ENCODE measurements at places on chromosomes 1 and 21.

DNA sequence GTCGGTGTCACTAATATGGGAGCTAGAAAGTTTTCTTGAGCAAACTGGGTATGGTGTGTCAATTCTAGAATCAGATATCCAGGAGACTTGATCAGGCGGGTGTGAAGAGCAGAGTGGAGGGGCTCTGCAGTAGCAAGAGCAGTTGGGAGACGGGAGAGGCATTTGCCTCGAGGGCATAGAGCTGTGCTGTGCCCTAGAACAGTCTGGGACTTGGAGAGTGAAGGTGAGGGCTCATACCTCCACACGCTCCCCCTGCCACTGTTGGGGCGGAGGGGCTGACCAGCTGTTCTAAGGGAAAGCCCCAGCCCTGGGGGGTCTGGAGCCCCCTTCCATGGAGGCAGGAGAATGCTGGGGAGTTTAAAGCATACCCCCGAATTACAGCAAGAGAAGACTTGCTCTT lies 33.8 kb downstream of the SIM2 start:
- DNase-seq = no peak

DNA sequence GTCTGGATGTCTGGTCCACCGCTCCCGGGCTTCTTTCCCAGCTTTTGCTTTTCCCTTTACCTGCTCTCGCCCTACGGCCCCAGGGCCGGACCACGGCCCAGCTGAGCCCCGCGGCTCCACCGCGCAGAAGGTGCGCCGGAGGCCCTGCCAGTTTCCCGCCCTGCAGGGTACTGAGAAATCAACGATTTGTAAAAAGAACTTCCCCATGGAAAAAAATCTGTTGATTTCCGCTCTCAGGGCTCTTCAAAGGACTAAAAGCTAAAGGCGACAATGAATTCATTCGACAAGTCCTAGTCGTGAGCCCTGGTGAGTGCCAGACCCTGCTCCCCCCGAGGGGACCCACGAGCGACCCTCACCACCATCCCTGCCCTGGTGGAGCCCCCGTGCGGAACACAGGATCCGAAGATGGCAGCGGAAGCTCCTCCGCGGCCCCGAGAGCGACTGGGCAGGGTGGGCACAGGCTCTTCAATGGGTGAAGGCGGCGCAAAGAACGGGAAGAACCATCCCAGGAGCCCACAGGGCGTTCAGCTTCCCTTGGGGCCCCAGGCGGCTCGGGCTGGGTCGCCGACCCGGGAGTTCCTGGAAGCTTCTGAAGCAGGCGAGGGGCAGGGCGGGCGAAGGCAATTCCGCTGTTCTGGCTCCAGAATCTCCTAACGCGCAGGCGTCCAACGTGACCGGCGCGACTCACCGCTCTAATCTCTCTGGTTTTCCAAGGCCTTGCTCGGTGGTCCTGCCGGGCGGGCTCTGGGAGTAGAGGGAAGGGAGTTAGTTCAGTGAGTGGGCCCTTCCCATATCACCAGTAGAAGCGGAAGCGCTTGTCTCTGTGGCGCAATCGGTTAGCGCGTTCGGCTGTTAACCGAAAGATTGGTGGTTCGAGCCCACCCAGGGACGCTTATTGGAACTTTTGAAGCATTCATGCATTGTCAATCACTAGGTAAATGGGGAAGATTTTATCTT lies 6.6 kb upstream of the RNU1-2 start:
- DNase-seq = no peak

DNA sequence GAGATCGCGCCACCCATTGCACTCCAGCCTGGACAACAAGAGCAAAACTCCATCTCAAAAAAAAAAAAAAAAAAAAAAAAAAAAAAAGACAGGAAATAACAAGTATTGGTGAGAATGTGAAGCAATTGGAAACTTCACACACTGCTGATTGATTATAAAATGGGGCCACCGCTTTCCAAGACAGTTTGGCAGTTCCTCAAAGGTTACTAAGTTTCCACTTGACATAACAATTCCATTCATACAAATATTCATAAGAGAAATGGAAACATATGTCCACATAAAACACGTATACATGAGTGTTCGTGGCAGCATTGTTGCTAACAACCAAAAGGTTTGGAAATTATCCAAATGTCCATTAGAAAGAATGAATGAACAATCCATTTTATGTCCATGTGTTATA lies 26.3 kb downstream of the USP24 start:
- DNase-seq = no peak

- DNase-seq = peak; percentile 98
Observed at GRCh38 chr1:65419681-65420589, 533 bp upstream of the LEPR start.

DNA sequence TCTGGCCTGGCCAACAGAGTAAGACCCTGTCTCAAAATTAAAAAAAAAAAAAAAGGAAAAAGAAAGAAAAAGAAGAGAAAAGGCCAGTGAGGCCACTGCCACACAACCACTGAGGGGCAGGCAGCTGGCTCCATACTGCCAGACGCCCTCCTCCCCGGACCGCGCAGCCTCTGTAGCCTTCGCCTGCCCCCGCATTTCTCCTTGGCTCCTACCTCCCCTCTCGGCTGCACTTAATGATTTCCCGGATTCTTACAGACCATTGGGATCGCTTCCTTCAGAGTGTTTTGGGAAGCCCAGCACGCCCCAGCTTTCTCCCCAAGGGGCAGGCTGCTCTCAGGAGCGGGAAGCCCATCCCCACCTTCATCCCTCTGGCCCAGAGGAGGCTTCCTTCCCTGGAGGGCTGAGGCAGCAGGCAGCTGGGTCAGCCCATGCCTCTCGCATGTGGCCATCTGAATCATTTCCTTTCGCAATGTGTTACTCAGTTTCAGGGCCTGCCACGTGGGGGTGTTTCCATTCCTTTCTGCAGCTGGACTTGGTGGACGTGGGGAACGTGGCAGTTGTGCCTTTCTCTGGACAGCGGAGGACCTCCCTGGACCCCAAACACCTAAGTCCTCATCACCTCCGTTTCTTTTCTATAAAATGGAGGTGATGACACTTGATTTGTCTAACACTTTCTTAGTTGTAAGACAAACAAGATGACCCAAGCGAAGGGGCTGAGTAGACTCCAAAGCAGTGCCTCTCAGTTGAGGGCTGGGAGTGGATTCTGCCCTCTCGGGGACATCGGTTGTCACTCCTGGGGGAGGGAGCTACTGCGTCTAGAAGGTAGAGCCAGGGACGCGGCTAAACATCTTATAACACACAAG lies 2.3 kb downstream of the SLC2A5 start:
- no peak for DNase-seq

GRCh38 chr1:212452323-212453155 lies 19.8 kb downstream of the NENF start:
- DNase-seq = no peak

DNA sequence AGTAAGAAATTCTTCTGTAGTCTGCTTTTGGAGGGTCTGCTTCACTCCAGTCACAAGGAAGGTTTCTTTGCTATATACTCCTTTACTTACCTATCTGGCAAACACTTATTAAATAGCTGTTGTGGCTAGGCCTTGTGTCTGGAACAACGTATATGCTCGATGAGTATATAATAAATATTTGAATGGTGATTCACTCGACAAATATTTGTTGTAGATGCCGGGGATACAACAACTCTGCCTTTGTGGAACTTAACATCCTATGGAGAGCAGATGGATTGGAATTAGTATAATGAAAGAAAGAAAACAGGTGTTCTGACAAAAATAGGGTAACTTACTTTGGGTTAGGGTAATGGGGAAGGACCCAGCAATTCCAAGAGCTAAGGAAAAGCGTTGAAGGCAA lies 31.1 kb downstream of the KPNA6 start:
- no peak for DNase-seq

DNA sequence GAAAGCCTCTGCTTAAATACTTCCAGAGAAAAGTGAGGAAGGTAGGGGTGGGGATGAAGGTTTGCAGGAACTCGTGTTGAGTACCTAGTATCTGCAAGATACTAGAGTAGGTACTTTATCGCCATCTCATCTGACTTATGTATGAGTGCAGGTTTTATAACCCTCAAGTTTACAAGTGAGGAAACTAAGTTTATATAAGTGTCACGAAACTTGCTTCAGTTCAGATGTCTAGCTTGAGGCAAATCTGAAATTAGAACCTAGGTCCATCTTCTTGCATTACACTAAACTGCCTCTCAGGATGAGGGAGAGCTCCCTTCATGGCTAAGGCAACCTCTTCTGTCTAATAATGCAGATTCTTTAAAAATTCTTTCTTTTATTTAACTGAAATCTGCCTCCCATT lies 43.5 kb downstream of the NFIA start:
- no peak for DNase-seq

DNA sequence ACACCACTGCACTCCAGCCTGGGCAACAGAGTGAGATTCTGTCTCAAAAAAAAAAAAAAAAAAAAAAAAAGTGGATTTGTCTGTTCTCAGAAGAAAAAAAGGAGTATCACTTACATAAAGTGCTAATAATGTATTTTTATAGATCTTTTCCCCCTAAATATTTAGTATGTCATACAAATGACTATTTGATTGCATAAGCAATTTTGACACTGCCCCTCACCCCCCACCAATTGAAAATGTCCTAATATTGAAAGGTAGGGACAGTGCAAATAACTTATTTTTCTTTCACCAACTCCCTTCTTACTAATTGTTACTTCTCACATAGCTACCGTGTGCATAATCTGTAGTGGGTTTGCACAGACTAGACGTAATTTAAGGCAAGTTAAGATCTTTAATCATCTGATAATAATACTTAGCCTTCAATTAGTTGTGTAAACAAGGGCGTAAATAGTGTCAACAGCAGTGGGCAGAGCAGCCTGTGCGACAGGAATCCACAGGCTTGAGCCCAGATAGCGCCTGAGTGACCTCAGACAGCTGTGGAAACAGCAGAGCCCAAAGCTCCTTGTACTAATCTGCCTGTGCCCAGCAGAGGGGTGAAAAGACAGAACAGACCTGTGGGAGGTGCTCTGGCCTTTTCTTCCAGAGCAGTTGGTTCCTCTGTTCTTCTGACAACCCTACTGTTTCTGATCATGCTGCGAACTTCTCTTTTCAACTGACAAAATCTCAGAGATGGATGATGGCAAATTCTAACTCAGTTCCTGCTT lies 4.5 kb upstream of the IER5 start:
- DNase-seq = no peak

GRCh38 chr1:18557621-18558465 lies 72.8 kb upstream of the PAX7 start:
- no peak for DNase-seq

DNA sequence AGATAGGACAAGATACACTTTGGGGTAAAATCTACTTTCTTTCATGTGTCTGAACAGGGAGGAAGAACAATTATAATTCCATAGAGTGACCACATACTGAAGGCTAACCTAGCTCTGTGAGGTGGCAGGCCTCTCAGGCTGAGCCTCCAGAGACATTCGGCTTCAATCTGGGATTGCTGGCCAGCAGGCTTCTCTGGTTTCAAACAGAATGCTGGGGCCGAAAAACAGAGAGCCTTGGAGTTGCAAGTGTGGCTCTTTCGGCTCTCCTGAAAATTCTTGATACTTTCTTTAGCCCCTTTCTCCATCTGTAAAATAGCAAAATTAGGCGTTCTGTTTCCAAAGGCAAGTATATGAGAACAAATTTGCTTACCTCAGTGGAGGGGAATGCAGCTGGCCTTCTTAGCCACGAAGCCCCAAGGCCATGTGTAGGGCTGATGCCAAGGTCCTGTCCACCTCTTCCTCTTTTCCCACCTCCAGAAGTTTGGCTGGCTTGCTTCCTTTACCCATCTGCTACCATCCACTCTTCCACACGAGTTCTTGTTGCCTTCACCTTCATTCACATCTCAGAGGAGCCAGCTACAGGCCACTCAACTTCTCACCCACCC lies 30.0 kb upstream of the UBE2U start:
- no peak for DNase-seq

- DNase-seq = no peak
Observed at GRCh38 chr1:118223426-118223825, 38.4 kb upstream of the SPAG17 start.

- DNase-seq = no peak
Observed at GRCh38 chr1:4256351-4256750, 356.3 kb upstream of the C1orf174 start.

DNA sequence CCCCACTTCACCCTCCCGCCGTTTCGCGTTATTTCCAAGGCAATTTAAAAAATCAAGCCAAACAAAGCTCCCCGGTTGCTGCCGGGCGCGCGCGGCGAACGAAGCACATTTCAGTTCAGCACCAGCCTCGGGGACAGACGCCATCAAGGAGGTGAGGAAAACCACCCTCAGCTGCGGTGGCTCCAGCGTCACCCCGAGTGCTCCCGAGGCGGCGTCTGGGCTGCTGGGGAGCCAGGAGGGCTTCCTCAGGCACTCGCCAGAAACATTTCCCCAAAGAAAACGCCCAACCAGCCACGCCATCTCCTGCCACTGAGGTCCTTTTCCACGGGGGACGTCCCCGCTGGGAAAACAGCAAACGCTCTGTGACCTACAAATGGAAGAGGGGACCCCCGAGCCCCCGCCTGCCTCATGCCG lies 623 bp downstream of the GNG4 start:
- DNase-seq = no peak

GRCh38 chr1:225587310-225587709 lies 65.6 kb downstream of the ENAH start:
- DNase-seq = no peak

GRCh38 chr21:35525443-35525842 lies 476.3 kb upstream of the RUNX1 start:
- no peak for DNase-seq

DNA sequence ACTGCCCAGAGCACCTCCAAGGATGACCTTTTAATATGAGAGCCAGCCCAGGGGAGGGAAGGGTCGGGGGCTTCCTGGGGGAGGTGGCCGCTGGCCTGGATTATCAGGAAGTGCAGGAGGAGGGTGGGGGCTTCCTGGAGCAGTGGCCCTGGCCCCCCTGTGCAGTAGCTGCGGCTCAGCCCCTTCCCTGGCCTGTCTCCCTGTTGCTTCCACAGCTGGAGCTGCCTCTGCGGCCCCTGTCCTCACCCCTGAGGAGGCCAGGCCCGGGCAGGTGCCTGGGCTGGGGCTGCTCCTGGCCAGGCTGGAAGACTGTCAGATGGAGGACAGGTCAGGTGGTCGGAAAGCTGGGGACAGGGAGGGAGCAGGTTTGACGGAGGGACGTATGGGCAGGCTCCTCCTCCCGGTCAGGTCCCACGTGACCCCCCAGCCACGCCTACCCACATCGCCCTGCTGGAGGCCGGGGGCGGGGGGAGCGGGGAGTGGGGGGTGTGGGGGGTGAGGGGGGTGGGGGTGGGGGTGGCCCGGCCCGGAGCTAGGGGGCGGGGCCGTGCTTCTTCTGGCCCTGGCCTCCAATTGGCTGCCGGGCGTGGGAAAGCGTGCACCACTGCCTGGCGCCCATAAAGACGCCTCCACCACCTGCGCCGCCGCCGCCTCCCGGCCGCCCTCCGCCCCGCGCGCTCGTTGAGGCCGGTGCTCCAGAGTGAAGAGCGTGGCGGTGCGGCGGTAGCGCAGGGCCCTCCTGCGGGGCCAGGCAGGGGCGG lies 10.2 kb upstream of the TNFRSF14 start:
- DNase-seq = peak; percentile 81

DNA sequence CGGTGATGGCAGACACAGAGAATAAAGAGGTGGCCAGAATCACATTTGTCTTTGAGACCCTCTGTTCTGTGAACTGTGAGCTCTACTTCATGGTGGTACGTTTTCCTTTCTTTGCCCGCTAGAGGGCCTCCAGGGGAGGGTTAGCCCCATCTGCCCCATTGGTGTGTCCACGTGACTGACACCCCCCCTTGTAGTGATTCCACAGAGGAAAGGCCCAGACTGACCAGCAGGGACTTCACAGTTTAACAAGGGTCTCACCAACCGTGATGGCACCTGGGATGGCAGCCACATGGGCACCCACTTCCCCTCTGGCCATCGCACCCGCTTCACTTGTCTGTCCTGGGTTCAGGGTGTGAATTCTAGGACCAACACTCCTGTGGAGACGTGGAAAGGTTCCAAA lies 22.3 kb upstream of the SARS1 start:
- DNase-seq = no peak
